ENCODE measurements at places on chromosomes 2 and 18.

- DNase-seq: no peak
Observed at GRCh38 chr2:139854769-139855483, 1074.7 kb upstream of the NXPH2 start.

- DNase-seq: no peak
Observed at GRCh38 chr18:71994273-71994672, 549.9 kb downstream of the CBLN2 start.

DNA sequence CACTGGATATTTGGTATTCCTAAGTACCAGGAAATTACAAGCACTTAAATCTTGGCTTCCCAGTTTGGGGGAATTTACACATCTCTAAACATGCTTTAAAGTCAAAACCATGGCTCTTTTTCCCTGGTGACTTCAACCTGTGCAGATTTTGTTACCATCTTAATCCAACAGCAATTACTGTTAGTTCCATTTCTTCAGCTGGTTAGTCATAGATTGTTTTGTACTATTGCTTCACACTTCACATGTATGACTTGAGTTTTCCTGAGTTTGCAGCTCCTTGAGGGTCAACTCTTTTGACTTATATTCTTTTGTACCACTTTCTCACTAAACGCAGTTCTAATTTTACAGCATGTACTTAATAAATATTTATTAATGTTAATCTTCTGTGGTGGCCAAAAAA, 203.4 kb upstream of the RND3 start:
- DNase-seq: no peak

DNA sequence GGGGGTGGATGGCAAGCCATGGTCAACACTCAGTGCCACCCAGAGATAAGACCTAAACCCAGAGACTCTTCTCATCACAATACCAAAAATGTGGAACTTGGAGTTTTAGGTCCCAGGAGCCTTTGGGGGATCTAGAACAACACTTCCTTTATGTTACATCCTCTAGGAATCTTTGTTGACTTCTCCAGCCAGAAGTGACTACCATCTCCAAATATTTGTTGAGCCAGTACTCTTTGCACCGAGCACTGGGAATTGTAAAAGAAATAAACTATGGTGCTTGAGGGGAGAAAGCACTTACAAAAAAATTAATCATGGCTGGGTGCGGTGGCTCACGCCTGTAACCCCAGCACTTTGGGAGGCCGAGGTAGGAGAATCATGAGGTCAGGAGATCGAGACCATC, 120.0 kb upstream of the TMEM200C start:
- DNase-seq: no peak

- no peak for DNase-seq
Observed at GRCh38 chr2:226679389-226680065, 120.1 kb downstream of the IRS1 start.

All from NCI-H524 (cell line).